ENCODE measurements at places on chromosomes 11 and 22. TPM values are rescaled to one million over a fixed set of nuclear protein-coding genes. Genes with fewer than 3 reads are reported as not detected.

GRCh38 chr22:17241576-17242330, 22.5 kb upstream of the ADA2 start:
- DNase-seq: no peak

DNA sequence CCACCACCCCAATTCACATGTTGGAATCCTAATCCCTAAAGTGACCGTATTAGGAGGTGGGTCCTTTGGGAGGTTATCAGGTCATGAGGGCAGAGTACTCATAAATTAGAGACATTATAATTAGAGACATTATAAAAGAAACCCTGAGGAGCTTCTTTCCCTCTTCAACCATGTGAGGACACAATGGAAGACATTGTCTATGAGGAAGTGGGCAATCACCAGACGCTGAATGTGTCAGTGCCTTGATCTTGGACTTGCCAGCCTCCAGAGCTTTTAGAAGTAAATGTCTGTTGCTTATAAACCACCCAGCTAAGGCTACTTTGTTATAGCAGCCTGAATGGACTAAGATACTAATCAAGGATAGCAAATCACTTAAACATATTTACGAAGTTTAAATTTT, 14.8 kb downstream of the GAB2 start:
- DNase-seq: no peak

The EIF3M gene
- polyA plus RNA-seq: 378 TPM

The KRTAP5-7 gene
- polyA plus RNA-seq: 0.16 TPM

The MRPL11 gene
- 69.5 TPM for polyA plus RNA-seq

DNA sequence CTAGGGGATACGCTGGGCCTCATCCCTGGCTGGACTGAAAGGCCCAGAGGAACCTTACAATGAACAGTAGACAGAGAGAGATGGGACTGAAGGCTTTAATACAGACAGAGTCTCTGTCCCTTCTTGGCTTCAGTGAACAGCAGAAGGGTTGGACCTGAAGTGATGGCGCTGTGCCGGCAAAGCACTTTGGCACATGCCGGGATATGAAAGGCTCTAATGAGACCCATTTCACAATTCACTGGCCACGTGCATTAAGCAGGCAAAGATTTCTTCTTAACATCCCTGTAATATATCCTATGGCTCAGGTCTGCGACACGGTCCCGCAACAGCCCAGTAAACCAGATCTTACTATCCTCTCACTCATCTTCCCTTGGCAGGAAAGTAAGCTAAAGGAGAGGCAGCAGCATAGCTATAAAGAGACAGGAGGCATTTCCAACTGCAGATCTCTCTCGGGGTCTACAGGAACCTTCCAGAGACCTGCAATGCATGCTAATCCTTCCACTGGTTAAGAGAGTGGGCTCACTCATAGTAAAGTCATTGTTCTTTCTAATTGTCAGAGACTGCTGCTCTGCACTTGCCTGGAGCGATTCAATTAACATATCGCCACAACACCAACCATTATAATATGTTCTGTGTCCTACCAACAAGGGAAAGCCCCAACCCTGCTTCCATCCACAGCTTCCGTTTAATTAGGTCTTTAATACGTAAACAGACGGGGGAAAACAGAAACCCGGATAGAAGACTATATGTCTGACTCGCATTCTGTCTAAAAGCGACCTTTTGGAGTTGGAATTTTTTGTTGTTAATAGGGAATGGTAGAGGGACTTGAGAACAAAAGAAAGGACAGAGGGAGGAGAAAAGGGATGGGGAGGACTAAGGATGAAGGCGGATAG, 1179.0 kb downstream of the LRRC4C start:
- DNase-seq: no peak

Data from large intestine (tissue), 12 donors.